ENCODE measurements at places on chromosomes 1 and 21. TPM values are rescaled to one million over a fixed set of nuclear protein-coding genes. Genes with fewer than 3 reads are reported as not detected.
A peak's percentile ranks its signal among the peaks of the same experiment; 100 is the strongest.

DNA sequence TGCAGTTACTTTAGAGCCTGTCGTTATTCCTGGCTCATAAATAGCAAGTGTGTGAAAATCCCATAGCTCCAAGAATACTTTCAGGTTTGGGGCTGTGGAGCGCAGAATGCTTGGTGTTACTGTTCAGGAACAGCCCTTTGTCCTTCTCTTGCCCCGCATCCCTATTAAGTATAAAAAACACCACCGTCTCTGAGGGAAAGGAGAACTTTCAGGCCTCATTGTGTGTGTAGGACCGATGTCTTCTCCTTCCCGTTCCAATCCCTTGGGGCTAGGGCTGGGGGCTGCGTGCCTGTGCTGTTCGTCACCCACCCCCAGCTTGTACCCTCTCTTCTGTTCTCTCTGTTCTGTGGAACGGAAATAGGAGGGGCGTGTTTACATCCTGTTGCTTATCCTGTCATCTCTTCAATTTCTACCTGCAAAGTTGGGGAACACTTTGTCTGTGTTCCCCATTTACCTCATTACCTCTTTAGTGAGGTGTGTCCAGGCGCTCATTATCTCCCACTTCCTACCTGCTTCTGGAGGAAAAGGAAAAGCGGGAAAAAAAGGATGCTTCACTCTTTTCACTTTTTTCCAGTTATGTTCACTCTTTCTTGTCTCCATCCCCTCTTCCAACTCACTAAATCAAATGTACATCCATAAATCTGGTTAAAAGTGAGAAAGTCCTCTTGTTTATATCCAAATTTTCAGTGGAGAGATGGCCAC lies 788 bp upstream of the TXNIP start:
- peak; percentile 39 for DNase-seq

- no peak for DNase-seq
These were observed 247.0 kb downstream of the USP25 start for GRCh38 chr21:15976807-15977206.

DNA sequence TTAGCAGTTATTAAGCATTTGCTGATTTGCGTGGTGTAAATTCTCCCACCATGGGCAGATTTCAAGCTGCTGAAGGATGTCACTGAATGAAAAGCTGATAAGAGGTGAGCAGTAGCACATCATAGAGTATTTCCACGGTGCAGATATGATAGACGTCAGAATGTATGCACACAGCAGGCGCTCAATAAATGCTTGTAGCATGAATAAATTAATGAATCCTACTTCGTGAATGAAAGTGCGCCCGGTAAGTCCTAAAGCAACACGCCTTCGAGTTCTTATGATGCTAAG lies 510 bp upstream of the UBIAD1 start:
- no peak for DNase-seq

DNA sequence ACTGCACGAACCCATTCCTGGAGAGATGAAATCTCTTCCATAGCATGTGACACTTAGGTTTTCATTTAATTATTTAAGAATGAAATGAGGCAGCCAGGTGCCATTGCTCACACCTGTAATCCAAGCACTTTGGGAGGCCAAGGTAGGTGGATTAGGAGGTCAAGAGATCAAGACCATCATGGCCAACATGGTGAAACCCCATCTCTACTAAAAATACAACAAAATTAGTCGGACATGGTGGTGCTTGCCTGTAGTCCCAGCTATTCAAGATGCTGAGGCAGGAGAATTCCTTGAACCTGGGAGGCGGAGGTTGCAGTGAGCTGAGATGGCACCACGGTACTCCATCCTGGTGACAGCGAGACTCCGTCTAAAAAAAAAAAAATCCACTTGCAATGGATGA lies 17.8 kb downstream of the L1TD1 start:
- no peak for DNase-seq

GRCh38 chr1:147591261-147591891 lies 50.1 kb downstream of the BCL9 start:
- no peak for DNase-seq

DNA sequence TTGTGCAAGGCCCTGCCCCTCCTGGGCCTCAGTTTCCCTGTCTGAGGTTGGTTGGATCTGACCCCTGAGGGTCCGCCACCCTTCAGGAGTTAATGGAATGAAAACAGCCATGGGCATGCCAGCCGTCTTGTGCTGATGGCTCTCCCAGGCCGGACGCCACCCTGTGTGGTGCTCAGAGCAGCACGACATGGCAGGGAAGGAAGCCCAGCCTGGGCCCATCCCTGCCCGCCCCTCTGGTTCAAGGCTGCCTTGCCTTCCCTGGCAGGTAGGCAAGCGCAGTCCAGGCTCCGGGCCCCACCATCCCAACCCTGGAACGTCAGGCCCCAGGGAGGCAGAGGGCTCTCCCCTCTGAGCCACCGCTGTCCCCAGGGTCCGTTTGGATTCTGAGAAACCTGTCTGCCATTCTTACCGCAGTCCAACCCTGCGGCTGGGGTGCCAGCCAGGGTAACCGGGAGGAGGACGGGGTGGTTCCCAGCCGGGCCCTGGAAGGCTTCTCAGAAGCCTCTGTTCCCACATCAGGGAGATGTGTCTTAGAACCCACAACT lies 108.5 kb upstream of the IFFO2 start:
- DNase-seq = no peak

DNA sequence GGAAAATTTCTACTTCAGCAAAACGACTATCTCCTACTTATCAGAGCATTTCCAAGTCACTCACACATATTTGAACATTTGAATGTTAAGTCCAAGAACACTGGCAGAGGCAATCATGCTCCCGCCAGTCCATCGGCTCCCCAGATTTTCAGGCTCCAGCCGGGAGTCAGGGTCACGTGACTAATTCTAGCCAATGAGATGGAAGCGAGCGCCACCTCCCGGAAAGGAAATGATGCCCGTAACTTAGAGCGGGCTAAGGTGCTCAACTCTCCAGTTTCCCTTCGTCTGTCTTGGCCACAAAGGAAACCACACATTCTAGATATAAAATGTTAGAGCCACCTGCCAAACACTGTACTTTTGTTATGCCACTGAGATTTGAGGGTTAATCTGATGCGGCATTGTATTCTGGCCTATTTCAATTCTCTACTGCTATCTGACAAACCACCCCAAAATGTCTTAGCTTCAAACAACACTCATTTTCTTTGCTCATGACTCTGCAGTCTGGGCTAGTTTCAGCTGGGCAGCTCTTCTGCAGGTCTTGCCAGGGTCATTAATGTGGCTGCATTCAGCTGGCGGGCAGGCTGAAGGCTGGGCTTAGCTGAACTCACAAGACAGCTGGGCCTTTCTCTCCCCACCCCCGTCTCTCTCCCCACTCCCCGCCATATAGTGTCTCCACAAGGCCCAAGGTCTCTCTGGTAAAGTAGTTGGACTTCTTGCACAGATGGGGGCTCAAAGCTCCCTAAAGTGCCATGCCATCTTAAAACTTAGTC lies 16.5 kb upstream of the LHX4 start:
- no peak for DNase-seq

DNA sequence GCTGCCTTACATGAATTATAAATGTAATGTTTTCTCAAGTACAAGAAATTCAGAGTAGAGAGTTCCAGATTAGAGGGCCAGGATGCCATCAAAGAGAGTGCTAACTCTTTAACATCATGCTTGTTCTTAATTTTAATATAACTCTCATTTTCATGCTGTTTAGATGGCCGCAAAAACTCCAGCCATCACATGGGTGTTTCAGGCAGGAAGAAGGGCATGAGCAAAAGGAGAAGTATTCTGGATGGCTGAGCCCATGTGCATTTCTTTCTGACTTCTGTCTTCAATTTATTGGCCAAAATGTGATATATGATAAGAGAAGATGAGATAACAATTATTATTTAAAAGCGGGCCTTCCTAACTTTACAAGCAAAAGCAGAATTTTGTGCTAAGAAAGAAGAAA lies 1328.6 kb downstream of the MRPL39 start:
- DNase-seq = no peak

DNA sequence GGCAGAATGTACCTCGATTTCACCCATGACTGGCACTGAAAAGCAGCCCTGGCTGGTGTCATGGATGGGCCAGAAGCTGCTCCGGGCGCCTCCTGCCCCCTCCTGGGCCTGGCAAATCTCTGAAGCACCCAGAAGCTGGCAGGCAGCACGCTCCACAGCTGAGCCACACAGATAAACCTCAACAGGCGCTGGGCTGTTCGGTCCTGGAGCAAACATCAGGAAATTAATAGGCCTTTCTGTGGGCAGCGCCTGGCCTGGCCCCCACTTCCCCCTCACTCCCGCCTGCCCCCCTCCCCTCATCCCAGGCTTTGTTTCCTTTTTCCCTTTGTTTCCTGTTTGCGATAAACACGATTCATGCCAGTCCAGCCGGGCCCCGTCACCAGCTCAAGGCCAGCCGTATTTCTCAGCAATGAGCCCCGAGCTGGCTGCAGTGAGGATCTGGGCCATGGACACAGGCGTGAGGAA lies 20.1 kb upstream of the DISP3 start:
- DNase-seq = no peak

GRCh38 chr1:225573216-225573615 lies 79.7 kb downstream of the ENAH start:
- no peak for DNase-seq

DNA sequence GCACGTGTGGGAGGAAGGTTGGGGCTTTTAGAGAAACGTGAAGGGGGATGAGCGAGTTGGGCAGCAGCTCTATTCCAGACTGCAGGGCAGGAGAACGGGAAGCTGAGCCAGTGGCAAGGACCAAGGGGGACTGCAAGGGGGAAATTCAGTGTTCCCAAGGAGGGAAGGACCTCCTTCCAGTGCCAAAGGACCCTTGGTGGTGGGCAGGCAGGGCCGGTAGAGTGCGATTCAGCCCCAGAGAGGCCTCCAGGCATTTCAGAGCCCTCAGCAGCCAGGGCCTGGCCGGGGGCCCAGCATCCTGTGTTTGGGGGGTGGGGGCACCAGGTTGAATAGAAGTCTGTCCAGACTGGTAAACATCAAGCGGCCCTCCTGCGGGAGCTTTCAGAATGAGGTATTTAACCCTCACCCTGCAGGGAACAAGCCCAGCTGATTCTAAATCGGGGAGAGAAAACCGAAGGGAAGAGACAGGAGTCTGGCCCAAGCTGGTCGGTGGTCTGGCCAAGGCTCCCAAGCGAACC lies 2.3 kb downstream of the COL9A2 start:
- DNase-seq = no peak

DNA sequence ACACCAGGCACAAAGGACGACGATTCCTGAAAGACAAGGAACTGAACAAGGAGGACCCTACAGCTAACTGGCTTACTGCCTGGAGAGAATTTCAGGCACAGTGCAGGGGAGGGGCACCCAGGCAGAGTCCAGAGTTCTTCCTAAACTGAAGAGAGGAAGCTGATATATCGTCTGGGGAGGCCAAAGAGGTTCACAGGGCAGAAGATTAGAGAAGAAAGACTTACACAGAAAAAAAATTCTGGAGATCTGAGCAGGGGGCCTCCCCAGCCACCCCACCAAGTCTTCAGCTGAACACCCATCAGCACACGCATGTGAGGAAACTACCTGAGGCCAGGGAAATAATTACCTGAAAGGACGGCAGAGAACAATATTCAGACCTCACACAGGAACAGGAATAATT lies 24.6 kb downstream of the SORT1 start:
- no peak for DNase-seq

- no peak for DNase-seq
These were observed 55.6 kb downstream of the SUCO start for GRCh38 chr1:172588296-172589291.

- no peak for DNase-seq
These were observed 8.8 kb downstream of the TINAGL1 start for GRCh38 chr1:31584869-31585735.

GRCh38 chr1:37562984-37563383 lies 6.2 kb downstream of the DNALI1 start:
- no peak for DNase-seq

- DNase-seq = no peak
These were observed 144.7 kb upstream of the ADGRL4 start for GRCh38 chr1:79151006-79151796.

GRCh38 chr21:34129901-34130715 lies 56.7 kb downstream of the MRPS6 start:
- DNase-seq = no peak

DNA sequence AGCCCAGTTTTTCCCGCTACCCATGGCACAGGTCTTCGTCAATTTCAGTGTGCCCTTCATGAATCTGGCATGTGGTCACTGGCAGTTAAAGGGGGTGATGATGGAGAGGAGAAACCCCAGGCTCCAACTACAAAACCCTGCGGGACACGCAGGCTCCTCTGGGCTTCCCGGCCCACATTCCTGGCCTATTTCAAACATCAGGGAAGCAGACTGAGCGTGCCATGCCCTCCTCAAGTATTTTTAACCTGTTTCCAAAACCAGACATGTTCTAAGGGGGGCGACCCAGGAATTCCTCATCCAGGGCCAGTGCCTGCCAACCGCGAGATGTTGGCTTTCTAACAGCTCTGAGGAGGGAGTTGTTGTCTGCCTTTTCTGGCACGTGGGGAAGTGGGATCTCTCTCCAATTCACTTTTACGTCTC lies 85.1 kb downstream of the CAPZB start:
- DNase-seq = no peak

DNA sequence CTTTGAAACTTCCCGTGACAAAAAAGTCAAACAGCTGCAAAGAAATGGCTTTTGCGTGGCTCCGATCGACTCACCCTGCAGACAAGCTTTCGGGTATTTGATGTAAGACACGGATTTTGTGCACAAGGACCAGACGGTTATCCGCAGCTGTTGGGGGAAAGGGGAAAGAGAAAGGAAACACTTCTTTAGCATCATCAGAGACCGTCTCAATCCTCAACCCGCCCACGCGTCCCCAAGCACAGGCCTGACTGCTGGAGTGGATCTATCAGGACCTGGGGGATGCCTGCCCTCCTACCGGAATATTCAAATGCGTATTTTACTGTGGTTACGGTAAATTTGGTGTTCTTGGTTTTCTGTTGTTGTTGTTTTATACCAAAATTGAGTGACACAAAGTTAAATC lies 11.2 kb downstream of the WRAP73 start:
- peak; percentile 16 for DNase-seq

- DNase-seq = no peak
These were observed 35.9 kb downstream of the ACTL8 start for GRCh38 chr1:17791055-17791390.

DNA sequence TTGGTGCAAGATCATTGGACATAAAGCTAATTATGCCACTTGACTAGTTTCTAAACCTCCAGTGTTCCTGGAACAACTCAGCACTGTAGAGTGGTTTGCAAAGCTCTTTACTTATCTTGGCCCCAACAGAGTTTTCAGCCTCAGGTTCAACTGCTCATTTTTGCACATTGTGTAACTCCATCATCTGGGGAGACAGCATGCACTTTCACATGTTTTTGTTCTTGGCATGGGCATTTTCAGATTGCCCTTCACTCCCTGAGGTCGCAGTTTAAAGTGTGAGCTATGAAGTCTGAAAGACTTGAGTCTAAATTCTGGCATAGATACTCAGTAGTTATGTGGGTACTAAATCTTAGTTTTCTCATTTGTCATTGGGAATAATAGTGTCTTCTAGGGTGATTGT lies 5.1 kb downstream of the USP16 start:
- DNase-seq = no peak

SLC26A9 gene
- total RNA-seq = 0.09 TPM

PLA2G2F gene
- not detected for total RNA-seq

PRAMEF1 gene
- not detected for total RNA-seq

HPCAL4 gene
- total RNA-seq = not detected

OR2T33 gene
- not detected for total RNA-seq

RSPO1 gene
- not detected for total RNA-seq

C8B gene
- 291 TPM for total RNA-seq

SELE gene
- 0.82 TPM for total RNA-seq

ZNF648 gene
- total RNA-seq = 1.5 TPM

RIPPLY3 gene
- not detected for total RNA-seq

LAX1 gene
- total RNA-seq = 0.46 TPM

CLCNKA gene
- total RNA-seq = 0.47 TPM

MRPS21 gene
- 25.1 TPM for total RNA-seq
